ENCODE measurements at places on chromosomes 3 and 15.

DNA sequence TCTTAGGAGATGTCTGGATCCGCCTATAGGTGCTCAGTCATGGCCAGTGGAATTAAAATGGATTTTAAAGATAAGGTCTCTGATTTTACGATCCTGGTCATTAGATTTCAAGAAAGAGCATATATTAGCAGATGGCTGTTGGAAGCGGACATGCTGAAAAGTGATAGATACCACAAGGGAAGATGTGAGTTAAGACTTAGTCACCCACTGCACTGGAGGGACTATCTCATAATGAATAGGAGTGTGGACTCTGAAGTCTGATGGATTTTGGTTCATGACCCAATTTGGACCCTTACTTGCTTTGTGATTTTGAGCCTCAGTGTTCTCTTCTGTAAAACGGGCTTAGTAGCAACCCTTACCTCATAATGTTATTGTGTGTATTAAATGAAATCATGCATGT, 214.7 kb downstream of the CHST2 start:
- DNase-seq = no peak

GRCh38 chr3:59769127-59769750, 719.4 kb upstream of the CFAP20DC start:
- no peak for DNase-seq

DNA sequence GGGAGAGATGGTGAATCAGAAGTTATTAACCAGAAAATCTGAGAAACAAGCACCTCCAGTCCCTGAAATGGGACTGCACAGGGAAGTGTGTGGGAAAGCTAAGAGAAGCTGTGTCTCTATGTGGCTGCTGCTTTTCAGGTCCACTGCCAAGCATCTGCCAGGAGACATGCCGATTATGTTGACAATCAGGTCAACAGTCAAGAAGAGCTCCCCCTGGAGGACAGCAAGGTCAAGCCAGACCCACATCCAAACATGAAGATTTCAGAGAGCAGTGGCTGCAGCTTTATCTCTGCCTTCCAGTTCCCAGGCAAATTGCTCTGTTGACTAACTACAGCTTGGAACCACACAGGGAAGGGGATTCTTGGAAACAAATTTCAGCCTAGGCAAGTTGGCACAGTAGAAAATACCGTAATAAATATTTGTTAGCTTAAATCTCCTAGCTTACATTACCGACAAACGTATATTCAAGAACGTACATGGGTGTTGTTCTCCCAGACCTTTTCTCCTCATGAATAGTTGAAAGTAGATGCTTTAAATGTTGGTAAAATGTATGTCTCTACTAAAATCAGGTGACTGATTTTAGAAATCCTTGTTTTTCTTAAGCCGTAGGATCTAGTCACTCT, 394.5 kb upstream of the RARB start:
- DNase-seq = peak; percentile 45

DNA sequence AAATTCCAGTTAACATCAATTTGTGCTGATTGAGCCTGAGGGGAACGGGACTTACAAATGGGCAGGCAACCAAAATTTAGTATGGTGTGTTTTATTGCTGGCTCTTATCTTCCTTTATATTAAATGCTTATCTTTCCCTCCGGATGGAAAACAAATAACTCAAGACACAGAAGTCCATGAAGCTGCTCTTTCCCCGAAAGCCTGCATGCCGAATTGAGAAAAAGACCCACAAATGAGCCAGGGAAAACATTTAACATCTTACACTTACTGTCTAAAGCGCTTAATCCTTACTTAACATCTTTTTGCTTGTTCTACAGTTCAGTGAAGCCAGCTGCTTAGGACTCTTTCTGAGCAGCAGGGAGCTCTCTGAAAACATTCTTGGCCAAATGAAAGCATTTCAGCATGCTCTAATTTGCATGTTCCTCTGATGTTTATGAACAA, 49.5 kb downstream of the HEG1 start:
- DNase-seq = no peak

DNA sequence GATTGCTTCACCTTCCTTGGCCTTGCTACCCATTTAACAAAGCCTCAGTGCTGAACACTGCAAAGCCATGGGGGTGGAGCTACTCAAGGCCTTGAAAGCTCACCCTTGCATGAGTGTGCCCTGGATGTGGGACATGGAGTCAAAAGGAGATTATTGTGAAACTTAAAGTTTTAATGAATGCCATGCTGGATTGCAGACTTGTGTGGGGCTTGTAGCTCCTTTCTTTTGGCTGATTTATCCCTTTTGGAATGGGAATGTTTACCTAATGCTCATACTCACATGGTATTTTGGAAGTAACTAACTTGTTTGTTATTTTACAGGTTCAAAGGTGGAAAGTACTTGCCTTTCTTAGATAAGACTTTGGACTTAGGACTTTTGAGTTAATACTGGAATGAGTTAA, 538.5 kb upstream of the NECTIN3 start:
- DNase-seq = no peak

DNA sequence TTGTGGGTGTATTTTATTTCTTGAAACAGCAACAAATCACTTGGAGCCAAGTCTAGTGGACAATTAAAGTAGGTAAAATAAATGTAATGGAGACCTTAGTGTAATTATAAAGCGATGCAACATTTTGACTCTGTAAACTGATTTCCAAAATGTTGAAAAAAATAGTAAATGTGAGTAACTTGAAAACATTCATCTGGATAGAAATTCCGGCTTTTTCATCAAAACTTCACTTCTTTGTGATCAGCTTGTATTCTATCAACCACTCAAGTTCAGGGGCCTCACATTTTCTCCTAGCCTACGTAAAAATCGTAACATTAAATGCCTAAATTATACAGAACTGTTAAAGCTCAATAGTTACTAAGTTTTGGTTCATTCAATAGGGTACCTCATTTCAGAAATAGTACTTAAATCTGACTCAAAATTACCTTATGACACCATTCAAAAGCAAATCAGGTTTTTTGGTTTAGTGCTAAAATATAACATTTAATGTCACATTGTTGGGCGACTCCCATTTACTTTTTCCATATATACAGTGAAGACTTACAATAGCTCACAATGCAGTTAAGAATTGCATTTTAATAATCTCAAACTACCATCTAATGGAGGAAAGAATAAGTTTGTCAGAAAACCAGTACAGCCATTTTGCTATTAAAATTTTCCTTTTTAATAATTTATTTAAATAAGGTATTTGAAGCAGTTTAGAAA, 12.7 kb downstream of the CCNL1 start:
- DNase-seq = no peak
